Stimulated activated naive CD4-positive, alpha-beta T cell (primary cell): ENCODE measurements at places on chromosomes 6 and 20.

DNA sequence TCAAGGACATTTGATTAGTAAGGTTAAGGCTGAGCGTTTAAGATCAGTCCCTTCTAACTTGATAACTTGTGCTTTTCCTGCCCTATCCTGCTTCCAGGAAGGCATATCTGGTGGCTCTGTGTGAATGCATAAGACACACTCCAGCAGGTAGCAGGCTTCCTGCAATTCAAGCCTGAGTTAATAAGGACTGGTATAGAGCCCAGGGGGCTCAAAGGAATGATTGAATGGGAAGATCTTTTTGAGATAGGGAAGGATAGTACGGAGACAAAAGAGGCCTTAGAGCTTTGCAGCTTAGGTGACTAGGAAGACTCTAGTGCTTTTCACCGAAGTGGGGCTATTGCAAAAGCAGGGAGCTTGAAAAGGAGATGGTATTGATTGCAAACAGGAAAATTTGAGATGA, 307.1 kb downstream of the GRIK2 start:
- DNase-seq, result no peak

- DNase-seq, result no peak
Measured at GRCh38 chr6:150352321-150353296, 16.2 kb upstream of the IYD start.

- no peak for DNase-seq
Measured at GRCh38 chr6:80605165-80605989, 498.9 kb downstream of the BCKDHB start.

DNA sequence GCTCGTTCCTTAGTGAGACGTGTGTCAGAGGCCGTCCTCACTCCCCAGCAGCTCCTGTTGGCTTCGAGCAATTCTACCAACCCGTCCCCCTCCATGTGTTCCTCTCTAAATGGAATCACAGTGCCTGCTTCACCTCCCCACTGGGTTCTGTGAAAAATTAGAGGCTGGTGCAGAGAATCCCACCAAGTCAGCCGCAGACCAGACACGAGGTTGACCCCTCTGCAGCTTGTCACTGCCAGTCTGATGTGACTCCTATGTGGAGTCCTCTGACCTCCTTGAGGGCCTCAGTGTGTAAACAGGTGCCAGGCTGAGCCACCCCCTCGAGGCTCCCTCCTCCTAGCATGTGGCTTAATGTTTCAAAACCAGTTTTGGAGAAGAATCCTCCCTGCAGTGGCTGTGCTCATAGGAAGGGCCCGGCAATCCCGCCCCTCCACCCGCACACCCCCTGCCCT, 12.6 kb upstream of the IRF4 start:
- no peak for DNase-seq

DNA sequence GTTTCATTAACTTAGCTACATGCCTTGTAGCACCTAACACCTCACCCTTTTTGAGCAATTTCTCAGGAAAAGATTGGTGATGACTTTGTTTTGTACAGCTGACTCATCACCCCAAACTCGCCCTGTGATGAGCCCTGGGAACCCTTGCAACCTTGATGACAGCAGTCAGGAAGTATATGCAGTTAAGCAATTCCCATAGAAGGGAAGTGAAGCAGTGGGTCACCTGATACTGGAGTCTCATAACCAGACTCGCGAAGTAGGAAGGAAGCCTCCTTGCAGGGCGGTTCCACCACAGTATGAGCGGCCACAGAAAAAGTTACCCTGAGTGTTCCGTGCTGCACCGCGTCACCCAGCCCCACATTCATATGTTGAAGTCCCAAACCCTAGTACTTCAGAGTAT, 82.0 kb upstream of the EDN1 start:
- DNase-seq, result no peak
